ENCODE measurements at places on chromosomes 6 and 20.

DNA sequence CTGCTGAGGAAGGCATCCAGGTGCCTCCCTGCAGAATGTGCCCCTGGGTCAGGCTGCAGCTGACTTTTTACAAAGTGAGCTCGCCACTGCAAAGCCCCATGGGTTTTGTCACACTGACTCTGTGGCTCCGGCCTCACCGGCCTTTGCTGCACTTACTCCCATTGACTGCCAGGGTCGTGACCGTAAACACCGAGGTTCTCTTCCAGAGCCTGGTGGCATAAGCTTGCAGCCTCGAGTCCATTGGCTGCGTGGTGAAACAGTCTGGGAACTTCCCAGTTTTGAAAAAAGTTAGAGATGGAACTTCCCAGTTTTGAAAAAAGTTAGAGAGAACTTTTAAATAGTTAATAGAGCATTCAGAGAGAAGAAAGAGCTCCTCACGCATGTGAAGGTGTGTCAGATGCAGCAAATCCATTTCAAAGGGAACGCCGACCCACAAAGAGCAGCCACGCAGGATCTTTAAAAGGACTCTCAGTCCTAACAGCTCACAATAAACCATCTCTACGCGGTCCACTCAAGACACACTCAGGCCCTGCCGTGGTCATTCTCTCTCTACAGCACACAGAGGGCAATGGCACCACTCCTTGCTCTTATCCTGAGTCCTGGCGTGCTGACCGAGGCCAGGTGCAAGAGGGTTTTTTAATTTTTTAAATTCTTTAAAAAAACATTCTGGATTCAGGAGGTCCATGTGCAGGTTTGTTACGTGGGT, 12.8 kb downstream of the RAMACL start:
- no peak for DNase-seq

GRCh38 chr6:89082486-89082891, 1.9 kb downstream of the PNRC1 start:
- no peak for DNase-seq

- peak; percentile 15 for DNase-seq
Observed at GRCh38 chr6:143260857-143261256, 189.6 kb downstream of the ADAT2 start.

DNA sequence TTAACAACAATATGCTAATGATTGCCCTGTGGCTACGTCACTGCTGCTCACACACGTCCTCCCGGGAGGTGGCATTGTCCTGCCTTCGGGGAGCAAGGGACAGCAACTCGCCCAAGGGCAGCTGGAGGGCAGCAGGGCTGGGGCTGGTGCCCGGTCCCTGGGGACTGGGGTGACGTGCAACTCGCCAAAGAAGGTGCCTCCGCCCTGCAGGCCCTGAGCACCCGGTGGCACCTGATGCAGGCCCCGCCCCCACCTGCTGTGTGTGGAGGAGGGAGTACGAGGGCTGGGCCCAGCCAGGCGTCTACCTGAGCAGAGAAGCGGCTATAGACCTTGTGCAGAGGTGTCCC, 64.8 kb upstream of the SLCO4A1 start:
- no peak for DNase-seq

- no peak for DNase-seq
Observed at GRCh38 chr20:34293589-34293988, 9.6 kb downstream of the AHCY start.

DNA sequence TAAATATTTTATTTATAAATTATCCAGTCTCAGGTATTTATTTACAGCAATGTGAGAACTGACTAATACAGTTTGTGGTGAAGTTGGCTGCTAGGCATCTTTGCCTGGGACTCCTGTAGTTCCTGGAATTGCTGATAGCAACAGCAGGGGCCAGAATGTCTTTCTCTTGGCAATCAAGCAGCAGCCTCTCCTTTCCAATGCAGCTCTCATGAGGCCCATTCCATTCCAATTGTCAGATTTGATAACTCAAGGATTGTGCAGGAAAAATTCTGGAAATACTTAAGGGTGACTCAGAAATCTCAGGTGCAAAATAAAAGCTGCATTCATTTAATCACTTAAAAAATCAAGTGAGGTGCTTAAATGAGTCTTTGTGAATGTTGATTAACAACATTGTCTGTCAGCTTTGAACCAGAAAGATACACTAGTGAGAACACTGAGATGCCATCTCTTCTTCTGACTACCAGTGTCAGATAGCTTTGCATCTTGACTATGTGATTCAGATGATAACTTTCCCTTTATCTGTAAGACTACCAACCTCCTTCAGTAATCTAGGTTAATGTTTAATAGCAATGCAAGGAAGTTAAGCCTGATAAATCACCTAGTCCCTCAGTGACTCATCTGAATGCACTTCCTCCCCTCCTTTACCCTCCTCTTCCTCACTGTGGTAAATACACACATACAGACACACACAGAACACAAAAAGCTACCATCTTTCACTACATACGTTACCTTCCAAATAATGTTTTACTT, 32.1 kb upstream of the COL21A1 start:
- no peak for DNase-seq

GRCh38 chr20:17958373-17959256, 10.0 kb downstream of the SNX5 start:
- DNase-seq: no peak

GRCh38 chr6:27672113-27672799, 199.4 kb upstream of the ZNF184 start:
- DNase-seq: no peak

DNA sequence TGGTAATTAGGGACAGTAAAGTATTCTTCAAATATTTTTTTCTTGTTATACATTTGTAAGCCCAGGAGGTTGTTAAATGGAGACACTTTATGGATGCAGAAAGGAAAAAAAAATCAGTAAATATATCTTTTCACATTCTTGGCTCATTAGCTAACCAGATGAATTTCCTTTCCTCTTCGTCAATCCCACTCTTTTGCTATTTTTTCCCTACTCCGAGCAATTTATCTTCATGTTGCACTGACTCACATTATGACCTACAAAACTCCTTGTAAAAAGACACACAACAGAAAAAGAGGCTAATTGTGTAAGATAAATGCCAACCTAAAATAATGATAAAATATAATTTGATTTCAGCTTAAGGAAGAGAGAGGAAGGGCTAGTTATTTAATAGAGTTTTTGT, 472.9 kb upstream of the ZNF337 start:
- DNase-seq: no peak

DNA sequence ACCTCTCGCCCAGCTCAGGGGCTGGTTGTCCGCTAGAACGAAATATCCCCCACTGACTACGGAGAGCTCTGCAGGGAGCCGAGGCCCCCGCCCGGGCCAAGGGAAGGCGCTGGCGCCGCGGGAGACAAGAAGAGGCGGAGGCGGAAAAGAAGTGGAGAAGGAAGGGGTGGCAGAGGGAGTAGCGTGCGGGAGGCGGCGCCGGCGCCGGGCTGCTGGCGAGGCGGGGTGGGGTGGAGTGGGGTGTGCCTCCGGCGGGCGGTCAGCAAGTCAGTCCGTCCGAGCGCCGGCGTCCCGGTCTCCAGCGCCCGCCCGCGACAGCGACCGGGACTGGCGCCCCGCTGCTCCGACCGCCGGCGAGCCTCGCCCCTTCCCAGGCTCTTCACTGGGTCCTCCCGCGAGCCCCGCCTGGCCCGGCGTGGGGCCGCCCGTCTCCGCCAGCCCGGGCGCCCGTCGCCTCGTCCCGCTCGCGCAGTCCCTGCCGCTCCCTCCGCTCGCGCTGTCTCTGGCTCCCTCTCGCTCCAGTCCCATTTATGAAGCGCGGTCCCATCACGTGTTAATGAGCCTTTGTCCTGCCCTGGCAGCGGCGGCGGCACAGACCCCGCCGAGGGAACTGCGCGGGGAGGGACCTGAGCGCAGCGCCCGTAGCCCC, at the start of gene CNR1:
Gene CNR1 (minus strand): TSS at position 504 of the 649 bp plus-strand sequence. CDS start 21,073 bp downstream, outside the sequence.
- no peak for DNase-seq

GRCh38 chr20:57507477-57507876, 17.5 kb downstream of the CTCFL start:
- no peak for DNase-seq

- DNase-seq: no peak
Observed at GRCh38 chr6:56168596-56168995, 78.8 kb downstream of the COL21A1 start.

DNA sequence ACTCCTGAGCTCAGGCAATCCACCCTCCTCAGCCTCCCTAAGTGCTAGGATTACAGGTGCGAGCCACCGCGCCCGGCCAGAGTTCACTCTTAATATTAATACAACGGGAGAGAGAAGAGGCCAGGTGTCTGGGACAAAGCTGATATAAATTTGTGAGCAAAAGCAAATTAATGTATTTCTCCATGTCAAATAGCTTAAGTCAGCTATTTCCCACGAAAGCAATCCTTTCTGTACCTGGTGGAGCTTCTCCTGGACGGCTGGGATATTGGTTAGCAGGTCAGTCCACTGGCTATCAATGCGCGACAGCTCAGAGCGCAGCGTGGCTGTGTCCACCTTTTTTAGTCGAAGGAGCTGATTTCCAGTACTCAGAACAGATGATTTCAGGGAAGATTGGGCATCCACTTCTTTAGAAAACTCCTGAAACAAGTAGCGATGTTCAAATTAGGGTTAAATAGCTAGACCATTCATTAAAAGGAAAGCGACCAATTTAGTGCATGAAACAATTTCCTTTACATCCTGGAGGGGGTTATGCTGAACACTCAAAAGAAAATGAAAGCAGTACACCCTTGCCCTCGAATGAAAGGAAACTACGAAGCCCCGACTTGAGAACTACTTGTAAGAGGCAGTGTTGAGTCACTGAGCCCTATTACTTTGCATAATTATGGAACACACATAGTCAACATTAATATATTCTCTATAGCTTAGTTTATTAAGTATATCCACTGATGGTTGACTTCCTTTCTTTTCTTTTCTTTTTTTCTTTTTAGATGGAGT, 403.4 kb downstream of the SYNE1 start:
- DNase-seq: no peak

GRCh38 chr6:62623846-62624532, 338.0 kb upstream of the KHDRBS2 start:
- DNase-seq: no peak

- DNase-seq: no peak
Observed at GRCh38 chr6:47130086-47130485, 88.0 kb upstream of the ADGRF1 start.

DNA sequence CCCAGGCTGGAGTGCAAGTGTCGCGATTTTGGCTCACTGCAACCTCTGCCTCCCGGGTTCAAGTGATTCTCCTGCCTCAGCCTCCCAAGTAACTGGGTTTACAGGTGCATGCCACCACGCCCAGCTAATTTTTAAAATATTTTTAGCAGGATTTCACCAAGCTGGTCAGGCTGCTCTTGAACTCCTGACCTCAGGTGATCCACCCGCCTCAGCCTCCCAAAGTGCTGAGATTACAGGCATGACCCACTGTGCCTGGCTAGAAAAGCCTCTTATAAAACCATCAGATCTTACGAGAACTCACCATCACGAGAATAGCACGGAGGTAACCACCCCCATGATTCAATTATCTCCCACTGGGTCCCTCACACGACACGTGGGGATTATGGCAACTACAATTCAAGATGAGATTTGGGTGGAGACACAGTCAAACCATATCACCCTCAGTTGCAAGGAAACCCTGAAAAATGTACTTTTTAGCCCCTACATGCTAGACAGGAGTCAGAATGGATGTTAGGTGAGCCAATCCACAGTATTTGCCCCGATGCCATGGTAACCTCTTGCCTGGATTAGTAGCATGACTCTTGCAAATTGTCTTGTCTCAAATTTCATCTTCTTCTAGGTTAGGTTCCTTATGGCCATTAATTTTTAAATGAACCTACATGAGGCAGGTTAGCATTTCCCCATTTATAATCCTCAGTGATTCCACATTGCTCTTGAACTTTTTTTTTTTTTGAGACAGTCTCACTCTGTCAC, 17.1 kb upstream of the SASH1 start:
- no peak for DNase-seq

GRCh38 chr6:90087106-90087833, 193.0 kb downstream of the GJA10 start:
- no peak for DNase-seq

- no peak for DNase-seq
Observed at GRCh38 chr6:776528-776931, 83.6 kb upstream of the EXOC2 start.

DNA sequence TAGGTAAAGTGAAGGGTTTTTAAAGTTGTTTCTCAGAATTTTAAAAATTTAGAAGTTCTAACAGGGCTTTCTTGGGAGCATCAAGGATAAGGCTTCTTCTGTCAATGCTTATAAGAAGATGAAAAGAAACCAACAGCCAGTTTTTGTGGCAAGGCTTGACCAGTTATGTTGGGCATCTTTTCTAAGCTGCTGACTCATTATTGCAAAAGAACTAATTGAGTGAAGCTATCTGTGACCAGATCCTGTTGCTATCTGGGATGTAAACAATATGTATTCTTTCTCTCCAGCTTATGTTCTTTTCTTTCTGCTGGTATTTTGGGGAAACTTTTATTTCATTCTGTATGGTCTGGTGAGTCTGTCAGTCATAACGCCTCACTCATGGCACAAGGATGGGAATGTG, 643.8 kb downstream of the HDGFL1 start:
- DNase-seq: peak; percentile 33

GRCh38 chr20:63015662-63016361, 9.0 kb upstream of the BHLHE23 start:
- DNase-seq: no peak

DNA sequence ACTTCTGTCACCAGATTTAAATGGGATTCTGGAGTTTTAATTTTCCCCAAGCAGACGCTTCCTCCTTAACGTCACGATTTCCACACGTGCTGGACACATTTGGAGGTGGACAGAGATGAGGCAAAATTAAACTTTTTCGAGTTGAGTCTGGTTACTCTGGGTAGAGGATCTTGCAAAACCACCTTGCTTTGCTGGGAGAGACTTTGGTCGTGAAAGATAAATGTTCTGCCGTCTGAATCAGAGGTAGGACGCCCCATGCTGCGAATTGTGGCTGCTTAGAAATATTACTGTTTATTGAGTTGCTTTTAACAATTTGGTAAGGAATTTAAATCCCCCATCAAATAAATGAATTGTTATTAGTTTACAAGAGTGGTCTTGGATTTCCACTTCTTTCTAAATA, 46.8 kb downstream of the CTCFL start:
- DNase-seq: no peak

GRCh38 chr6:69696273-69696672, 100.5 kb downstream of the LMBRD1 start:
- DNase-seq: no peak

- DNase-seq: no peak
Observed at GRCh38 chr6:18088419-18089296, 33.8 kb downstream of the NHLRC1 start.

GRCh38 chr20:21146215-21146614, 20.3 kb downstream of the KIZ start:
- DNase-seq: no peak

DNA sequence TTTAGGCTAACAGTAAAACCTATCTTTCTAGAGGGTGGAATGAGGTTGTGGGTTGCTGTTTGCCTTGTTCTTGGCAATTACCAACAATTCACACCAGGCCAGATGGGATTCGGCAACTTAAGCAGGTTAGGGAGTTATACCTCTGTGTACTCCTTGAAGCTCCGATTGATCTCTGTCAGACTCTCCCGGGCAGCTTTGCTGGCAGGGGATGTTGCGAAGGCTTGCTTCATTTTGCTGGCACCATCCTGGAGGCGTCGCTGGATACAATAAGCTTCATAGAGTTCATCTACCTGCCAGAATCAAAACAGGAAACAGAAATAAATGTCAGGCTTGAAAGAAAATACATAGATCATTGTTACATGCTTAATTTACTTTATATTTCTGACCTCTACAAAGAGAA, 66.4 kb upstream of the ARMH2 start:
- DNase-seq: no peak

GRCh38 chr20:63692436-63693082, 3.9 kb upstream of the TNFRSF6B start:
- no peak for DNase-seq
